Inflammatory macrophage treated with lipopolysaccharide for 4 hours (primary cell): ENCODE measurements at places on chromosomes 7 and 10.

- DNase-seq, result no peak
Observed at GRCh38 chr7:78635026-78635793, 818.3 kb downstream of the MAGI2 start.

GRCh38 chr10:70363971-70364771, 18.3 kb downstream of the LRRC20 start:
- peak; percentile 83 for DNase-seq

DNA sequence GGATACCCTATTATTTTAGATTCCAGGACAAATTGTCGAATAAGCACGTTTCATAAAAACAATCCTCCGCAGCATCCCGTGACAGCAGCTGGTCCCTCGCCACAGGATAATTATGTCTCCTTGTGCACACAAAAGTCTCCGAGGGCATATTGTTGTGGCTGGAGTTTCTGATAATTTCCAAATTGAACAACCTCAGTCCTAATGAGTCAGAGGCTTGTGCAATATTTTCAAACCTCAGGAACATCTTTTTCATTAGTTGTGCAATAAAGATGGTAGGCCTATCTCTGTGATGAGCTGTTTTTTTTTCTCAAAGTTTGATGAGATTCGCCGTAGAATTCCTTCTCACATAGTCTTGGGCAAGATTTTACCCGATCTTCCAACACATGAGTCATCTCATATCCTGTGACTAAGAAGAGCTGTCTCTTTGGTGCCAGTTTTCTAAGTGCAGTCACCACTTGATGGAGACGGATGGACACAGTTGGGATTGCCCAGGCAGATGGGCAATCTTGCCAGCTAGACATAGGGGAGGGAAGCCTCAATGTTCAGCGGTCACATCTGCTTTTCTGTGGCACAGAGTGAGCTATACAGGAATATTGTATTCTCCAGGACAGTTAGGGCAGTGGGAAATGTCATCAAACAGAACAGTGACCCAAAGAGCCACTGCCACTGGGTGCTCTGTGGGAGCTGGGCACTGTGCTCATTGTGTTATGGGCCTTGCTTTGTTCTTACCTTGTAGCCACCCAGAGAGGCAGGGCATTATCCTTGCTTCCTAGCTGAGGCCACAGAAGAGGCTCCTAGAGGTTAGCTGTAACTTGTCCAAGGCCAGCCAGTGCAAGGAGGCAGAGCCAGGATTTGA, 7.8 kb downstream of the HTRA1 start:
- DNase-seq, result peak; percentile 95

DNA sequence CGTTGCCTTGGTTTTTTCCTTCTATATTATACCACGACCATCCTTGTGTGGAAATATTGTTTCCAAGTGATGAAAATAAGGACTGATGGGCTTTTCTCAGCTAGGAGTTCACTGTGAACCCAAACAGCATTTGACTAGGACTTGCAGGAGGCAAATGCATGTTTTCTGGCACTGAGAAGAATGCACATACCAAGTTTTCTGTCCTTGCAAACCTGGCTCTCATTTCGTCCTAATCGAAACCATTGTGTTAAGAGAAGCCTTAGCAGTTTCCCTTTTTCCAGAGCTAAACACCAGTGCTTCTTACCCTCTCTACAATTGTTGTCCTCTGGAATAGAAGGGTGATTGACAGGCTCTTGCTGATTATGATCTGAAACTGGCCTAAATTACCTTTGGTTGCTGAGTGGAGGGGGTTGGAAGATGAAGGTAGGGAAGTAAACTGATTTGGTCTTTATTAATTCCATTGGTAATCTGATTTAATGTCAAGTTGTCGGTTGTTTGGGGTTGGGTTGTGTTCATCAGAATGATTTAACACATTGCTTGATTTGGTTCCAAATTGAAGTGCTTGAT, 33.1 kb upstream of the ELMO1 start:
- no peak for DNase-seq

GRCh38 chr10:61356354-61356753, 96.8 kb downstream of the TMEM26 start:
- peak; percentile 2 for DNase-seq

DNA sequence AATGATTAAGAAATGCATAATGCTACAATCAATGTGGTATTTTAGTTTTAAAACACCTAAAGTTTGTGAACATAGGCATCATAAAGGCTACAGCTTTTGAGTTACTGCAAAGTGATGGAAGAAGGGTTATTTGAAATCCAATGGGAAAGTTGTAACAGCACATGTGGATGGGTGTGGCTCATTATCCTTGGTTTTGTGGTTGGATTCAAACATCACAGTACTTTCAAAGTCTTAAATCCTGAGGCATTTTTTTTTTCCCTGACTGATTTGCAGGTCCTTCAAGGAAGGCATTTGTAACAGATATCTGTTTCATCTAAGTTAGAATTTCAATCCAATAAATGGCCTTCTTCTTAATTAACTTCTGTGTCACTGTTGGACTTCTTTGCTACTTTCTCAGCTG, 9.8 kb upstream of the SHTN1 start:
- DNase-seq, result no peak

- no peak for DNase-seq
Observed at GRCh38 chr7:148481147-148481526, 109.4 kb upstream of the C7orf33 start.

- DNase-seq, result no peak
Observed at GRCh38 chr7:2009541-2010001, 223.2 kb downstream of the MAD1L1 start.

GRCh38 chr10:27482984-27483956, 20.8 kb upstream of the RAB18 start:
- no peak for DNase-seq

DNA sequence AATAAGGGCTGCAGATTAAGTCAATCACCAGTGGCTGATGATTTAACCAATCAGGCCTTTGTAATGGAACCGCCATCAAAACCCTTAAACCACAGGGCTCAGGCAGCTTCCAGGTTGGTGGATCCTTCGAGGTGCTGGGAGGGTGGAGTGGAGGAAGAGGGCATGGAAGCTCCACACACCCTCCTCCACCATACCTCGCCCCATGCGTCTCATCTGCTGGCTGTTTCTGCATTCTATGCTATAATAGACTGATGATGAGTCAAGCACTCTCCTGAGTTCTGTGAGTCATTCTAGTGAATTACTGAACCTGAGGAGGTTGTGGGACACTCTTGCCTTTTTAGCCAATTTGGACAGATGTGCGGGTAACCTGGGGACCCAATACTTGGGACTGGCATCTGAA, 43.9 kb downstream of the CHST15 start:
- no peak for DNase-seq

- DNase-seq, result no peak
Observed at GRCh38 chr7:34747176-34747781, 89.3 kb downstream of the NPSR1 start.

DNA sequence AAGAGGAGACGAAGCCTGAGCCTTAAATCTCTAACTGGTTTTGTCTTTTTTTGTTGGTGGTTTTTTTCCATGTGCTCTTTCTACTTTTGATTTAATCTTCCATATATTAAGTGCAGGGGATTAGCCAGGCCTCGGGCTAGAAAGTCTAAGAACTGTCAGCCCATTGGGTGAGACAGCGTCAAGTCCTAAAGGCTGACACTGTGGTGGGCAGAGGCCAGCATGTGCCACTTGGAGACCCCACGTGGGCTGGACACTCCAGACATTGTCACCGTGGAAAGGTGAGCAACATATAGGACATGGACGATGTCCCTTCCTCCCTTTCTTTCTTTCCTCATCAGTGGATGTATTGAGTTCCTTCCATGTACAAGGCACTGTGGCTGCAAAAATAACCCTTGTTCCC, 129.3 kb downstream of the TMEM178B start:
- DNase-seq, result no peak

DNA sequence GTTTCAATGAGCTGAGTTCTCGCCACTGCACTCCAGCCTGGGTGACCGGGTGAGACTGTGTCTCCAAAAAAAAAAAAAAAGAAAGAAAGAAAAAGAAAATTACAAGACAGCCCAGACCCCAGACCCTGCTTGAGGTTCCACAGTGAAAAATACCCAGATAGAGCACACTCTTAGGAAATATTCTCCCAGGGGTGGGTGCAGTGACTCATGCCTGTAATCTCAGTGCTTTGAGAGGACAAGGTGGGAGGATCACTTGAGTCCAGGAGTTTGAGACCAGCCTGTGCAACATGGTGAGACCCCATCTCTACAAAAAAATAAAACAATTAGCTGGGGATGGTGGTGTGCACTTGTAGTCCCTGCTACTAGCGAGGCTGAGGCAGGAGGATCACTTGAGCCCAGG, 41.1 kb upstream of the GTF2IRD1 start:
- DNase-seq, result no peak

- DNase-seq, result no peak
Observed at GRCh38 chr7:16268821-16269768, 152.2 kb downstream of the CRPPA start.

GRCh38 chr10:8852546-8852945, 798.1 kb downstream of the GATA3 start:
- no peak for DNase-seq

- no peak for DNase-seq
Observed at GRCh38 chr10:97171001-97171400, 14.8 kb downstream of the SLIT1 start.

DNA sequence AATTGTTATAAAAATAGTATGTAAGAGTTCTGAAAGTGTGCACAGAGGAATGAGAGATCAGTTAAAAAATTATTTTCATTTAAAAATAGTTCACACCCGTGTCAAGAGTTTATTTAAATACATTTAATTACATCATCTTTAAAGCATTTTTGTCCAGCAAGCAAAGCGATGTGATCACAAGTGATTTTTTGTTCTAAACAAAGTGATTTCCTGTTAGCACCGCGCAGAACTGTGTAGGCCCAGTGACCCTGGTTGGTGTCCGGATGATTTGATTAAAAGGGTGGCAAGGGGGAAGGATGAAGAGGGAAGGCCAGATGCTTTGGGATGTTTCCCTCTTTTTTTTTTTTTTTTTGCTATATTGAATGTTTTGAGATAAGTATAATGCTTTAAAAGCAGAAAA, 227.8 kb upstream of the PITRM1 start:
- DNase-seq, result no peak

- DNase-seq, result no peak
Observed at GRCh38 chr10:132459301-132460003, 62.5 kb downstream of the PWWP2B start.

- DNase-seq, result no peak
Observed at GRCh38 chr10:132270721-132271457, 36.9 kb downstream of the STK32C start.

GRCh38 chr10:97612386-97612785, 20.9 kb downstream of the MORN4 start:
- peak; percentile 16 for DNase-seq

GRCh38 chr7:140696024-140696679, 356 bp upstream of the NDUFB2 start:
- peak; percentile 93 for DNase-seq

- peak; percentile 75 for DNase-seq
Observed at GRCh38 chr7:41693150-41693997, 9.5 kb downstream of the INHBA start.
